GM04503 (cell line): ENCODE measurements at places on chromosomes 1 and 21.

- no peak for DNase-seq
These were observed 7.2 kb upstream of the TSPEAR start for GRCh38 chr21:44718571-44718970.

DNA sequence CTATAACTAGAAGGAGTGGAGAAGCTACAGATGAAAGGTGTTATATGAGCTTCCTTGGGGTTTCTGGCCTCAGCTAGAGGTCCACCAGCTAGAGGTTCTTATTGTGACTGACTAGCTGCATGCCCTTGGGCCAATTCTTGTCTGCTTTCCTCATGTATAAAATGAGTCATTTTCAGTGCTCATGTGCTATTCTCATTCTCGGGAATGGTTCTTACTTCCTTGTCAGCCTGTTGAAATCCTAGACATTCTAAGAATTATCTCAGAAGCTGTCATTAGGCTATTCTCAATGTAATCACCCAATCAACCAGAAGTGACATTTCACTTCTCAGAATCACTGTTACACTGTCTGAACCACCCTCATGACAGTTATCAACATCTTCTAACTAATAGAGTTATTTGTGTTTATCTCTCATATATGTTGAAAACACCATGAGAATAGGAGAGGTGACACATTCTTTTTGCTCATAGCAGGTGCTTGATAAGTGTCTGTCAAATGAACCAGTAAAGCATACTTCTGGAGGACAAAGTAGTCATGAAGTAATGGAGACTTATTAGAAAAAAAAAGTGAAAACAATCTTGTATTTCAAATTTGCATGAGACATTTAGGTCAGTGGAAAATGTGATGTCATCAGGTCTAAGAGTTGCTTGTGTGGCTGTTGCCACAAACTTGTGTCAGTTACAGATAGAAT lies 122.8 kb upstream of the IVNS1ABP start:
- DNase-seq = peak; percentile 61

GRCh38 chr1:15326691-15327588 lies 79.9 kb downstream of the FHAD1 start:
- peak; percentile 88 for DNase-seq

GRCh38 chr1:190908691-190909090 lies 431.0 kb upstream of the BRINP3 start:
- DNase-seq = no peak

DNA sequence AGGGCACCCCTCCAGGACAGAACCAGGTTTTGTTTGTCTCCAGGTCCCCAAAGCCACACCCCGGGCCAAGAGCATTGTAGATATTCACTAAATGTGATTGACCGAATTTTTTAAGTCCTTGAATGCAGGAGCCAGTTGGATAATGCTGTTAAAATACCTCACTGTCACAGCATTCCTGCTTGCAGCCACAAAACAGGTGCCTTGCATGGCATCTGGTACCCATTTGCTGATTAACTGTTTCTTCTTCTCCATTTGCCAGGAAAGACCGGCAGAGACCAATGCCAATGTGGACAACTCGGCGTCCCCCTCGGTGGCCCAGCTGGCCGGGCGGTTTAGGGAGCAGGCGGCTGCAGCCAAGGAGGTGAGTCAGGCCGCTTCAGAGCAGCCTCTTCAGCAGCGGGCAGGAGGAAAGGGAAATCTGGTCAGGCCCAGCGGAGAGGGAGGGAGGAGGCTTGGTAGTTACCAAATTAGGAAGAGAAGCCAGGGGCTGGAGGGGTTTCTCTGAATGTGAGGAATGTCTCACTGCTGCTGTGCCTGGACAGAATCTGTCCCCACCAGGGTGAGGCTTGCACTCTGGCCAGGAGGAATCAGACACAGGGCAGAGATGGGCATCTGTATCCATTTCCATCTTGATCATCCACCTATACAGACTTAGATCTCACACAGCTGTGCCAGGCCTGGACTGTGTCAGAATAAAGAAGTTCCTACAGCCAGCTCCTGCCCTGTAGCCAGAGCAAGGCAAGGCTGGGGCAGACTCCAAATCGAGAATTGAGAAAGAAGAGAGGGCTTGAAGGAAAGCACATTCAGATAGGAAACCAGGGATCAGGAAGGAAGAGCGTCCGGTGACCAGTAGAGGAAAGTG lies 37.9 kb upstream of the MPZL1 start:
- DNase-seq = no peak

- no peak for DNase-seq
These were observed 8.1 kb downstream of the TFF3 start for GRCh38 chr21:42307106-42307505.

- DNase-seq = peak; percentile 18
These were observed 1.0 kb upstream of the DIRAS3 start for GRCh38 chr1:68051475-68051874.

- no peak for DNase-seq
These were observed 2.4 kb upstream of the SLC19A2 start for GRCh38 chr1:169488157-169488556.

- DNase-seq = no peak
These were observed 1.6 kb upstream of the TMEM63A start for GRCh38 chr1:225883616-225884265.
